ENCODE measurements at places on chromosomes 6 and 20.

- no peak for DNase-seq
Measured at GRCh38 chr20:14685183-14685582, 347.8 kb upstream of the FLRT3 start.

DNA sequence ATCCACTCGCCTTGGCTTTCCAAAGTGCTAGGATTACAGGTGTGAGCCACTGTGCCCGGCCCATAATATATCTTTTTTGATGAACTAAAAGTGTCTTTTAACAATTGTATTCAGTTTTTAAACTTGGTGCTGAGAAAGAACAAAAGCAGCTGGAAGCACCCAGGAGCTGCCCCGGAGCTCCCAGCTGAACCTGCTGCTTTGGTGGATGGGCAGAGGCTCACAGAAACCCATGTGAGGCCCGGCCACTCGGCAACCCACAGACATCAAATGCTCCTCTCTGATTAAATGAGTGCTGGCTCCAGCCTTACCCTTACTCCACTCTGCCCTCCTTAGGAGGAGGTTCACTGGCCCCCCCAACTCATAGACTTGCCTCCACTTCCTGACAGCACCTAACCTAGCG lies 59.4 kb upstream of the FRMD1 start:
- DNase-seq: no peak

DNA sequence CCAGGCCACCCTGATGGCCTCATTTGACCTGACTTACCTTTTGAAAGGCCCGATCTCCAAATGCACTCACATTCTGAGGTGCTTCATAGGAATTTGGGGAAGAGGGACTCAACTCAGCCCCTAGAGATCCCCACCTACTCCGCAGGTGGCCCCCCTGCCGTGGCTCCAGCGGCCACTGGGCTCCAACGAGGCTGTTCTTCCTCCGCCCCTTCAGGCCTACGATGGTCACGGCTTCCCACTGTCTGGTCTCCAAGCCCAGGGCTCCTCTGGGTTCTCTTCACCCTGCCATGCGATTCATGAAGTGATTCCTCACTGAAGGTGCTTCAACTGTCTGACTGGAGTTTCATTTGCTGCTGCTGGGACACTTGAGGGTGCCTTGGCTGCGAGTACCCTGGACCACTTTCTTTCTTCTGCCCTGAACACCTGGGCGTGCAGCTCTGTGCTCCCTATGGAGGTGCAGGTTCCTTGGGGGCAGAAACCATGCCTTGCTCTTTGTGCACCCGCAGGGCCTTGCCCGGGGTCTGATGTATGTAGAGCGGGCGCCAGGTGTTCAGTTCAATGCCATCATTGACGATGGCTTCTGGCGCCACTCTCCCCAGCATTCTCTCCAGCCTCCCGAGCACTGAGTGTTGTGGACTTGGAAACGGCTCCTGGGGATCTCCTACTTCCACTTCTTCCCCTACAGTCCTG lies 10.0 kb upstream of the DUSP22 start:
- DNase-seq: no peak

- peak; percentile 93 for DNase-seq
Measured at GRCh38 chr6:56642366-56643261, at the start of gene DST. DST (minus strand) TSS chr6:56642889.

- DNase-seq: no peak
Measured at GRCh38 chr20:63737695-63737944, 1.2 kb downstream of the LIME1 start.
